GF-D8 (cell line): ENCODE measurements at places on chromosomes 11 and 22.

DNA sequence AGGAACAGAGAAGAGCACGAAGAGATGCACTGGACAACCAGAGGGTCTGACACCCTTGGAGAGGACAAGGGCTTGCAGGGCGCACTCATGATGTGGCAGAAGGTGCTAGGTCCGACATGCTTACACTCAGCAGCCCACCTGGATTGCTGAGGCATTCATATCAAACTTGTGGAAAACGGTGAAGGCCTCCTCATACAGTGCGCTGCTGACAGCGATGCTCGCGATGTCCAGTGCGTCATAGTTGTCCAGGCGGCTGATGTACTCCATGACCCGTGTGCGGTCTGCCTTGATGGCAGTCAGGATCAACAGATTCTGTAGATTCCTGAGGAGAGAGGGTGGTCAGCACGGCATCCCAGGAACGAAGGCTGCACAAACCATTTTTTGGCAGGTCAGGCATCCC, 31.7 kb upstream of the SLC25A1 start:
- DNase-seq = no peak

- DNase-seq = no peak
These were observed 43.9 kb downstream of the CCDC34 start for GRCh38 chr11:27319072-27319471.

GRCh38 chr11:41458154-41458553, 1.3 kb downstream of the LRRC4C start:
- DNase-seq = no peak

DNA sequence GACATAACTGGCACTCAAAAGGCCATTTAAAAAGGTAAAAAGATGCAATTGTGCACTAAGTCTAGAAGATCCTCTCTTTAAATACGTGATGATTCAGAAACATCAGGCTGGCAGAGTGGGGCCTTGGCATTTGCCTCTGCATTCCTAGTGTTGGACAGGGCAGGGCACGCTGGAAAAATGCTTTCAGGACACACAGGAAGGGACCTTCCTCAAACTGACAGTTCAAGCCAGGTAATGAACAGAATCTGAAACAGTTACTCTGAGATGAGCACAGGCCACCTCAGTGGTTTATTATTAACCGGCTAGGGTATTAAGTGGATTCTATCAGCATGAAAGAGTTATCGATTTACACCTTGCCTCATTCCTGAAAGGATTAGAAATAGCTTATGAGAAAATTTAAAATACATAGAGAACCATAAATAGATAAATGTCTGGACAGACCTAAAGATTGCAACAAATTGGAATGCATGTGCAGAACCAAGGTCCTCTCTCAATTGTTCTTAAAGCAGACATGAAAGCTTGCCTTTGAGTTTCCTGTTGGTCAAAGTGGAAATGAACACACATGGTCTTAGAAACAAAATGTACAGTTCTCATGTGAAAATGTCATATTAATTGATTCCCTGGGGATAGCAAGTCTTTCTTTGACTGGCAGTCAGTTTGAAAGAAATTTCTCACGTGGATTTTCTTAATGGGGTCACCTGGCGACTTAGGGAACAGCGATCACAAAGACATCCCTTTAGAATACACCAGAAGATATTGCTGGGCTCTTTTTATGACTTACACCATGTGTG, 21.5 kb upstream of the CSNK2A3 start:
- no peak for DNase-seq

DNA sequence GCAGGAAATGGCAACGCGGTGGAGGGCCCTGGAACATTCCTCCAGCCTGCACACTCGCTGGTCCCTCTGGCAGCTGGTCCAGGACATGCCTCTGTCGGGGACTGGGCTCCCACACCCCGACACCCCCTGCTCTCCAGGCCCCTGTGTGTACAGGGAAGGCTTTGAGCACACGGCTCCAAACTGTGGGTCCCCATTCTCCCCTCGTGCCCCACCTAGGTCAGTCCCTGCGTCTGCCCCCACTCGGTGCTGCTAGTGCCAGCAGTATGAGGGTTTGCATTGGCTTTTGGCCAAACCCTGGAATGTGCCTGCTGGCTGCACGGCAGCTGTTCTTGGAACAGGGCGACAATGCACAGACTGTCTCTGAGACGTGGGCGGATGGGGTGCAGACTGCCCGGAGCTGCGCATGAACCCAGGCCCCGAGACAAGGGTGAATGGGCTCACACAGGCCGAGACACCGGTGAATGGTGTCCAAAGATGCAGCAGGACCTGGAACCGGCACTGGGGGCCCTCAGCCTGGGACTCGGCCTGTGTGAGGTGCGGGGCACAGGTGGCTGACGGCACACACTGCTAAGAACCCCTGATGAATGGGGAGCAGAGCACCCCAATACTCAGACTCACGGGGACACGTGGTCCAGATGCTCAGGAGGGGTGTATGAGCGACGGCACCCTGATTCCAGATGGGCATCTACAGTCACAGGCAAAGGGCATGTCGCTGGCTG, 7.5 kb upstream of the SYT8 start:
- no peak for DNase-seq

- no peak for DNase-seq
These were observed 156.4 kb downstream of the SWAP70 start for GRCh38 chr11:9820260-9820659.

- DNase-seq = no peak
These were observed 96.2 kb upstream of the TEAD1 start for GRCh38 chr11:12577725-12578644.

DNA sequence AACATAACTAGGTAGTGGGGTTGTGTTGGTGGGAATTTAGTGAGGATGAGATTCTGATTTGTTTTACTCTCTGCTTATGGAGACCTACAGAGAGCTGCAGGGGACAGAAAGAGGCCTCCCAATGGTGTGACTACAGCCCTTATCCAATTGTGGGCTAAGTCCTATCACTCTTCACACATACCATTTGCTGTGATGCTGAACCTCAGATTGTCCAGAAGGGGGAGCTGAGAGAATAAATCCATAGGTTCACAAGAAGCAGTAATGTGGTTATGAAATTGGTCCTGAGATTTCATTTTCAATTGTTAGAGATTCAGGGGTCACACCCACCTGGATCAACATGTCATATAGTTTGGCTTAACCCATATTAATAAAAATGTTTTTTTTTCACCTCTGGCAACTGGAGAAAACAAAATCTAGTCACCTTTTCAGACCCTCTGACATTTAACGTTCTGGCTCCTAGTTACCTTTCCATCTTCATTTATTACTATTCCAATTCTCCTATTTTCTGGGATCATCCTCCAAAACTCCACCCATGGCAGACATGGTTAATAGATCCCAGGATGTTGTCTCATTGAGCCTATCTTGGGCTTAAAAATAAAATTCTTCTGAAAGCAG, 53.3 kb upstream of the PTPN5 start:
- DNase-seq = no peak

DNA sequence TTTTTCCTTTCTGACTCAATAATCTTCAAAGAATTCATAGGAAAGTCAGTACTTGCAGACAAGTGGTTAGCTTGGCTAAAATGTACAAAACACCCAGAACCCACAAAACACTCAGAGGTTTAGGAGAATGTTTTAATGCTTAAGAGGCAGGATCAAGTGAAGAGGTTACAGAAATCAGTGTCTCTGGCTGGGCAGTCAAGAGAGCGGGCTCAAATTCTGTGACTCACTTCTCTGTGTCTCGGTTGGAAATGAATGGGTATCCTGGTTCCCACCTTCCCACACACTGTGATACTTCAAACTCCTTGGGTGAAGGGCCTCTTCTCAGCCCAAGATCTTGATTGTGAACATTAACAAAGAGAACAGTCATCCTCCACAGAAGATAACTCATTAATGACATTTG, 3.8 kb downstream of the MPEG1 start:
- no peak for DNase-seq

GRCh38 chr11:96082002-96082899, 158.3 kb upstream of the MTMR2 start:
- no peak for DNase-seq

GRCh38 chr11:72762641-72763304, 10.6 kb upstream of the ARAP1 start:
- DNase-seq = no peak

GRCh38 chr11:37861671-37862070, 1263.6 kb upstream of the RAG2 start:
- DNase-seq = no peak

DNA sequence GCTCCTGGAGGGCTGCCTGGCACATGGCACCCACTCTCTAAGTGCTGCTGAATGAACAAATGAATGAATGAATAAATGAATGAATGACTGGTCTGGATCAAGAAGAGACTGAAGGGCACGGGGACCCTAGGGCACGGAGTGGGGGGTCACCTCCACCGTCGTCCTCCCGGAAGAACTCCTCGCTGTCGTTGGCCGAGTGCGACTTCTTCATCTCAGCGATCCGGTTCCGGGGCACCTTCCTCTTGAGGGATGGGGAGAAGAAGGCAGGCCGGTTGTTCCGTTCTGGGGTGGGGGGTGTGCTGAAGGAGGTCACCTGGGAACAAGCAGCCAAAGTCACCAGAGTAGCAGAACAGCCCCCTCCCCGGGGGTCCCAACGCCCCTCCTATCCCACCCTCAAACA, 36.0 kb downstream of the NUP50 start:
- DNase-seq = no peak

- no peak for DNase-seq
These were observed 74.7 kb downstream of the NARS2 start for GRCh38 chr11:78499971-78500370.

DNA sequence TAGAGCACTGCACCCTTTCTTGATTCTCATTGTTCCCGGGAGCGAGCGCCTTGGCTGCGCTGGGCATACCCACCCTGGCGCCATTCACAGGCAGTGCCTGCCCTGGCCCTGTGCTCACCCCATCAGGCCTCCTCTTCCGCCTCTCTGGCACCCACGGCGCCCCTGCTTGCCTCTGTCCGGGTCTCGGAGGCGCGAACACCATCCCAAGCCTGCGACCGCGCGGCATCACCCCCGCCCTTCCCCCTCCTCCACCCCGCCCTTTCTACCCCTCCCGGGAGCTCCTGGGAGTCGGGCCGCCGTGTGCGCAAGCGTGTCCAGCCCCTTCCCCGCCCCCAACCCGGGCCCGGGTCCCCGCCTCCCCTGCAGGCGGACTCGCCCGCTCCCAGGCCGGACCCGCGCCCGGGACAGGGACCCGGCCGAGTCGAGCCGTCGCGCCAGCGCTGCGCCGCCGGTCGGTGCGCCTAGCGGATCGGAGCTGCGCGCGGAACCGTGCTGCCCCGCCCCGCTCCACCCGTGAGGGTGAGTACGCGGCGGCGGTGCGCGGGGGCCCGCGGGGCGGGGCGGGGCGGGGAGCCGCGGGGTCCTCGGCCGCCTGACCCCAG, at the start of gene ST3GAL4:
Gene ST3GAL4 (plus strand): TSS at position 363 of the 602 bp plus-strand sequence. CDS start 50,470 bp downstream, outside the sequence.
- peak; percentile 95 for DNase-seq

GRCh38 chr22:45316796-45317526, 7.2 kb downstream of the FAM118A start:
- no peak for DNase-seq

GRCh38 chr11:96113193-96113681, 189.3 kb upstream of the MTMR2 start:
- no peak for DNase-seq

DNA sequence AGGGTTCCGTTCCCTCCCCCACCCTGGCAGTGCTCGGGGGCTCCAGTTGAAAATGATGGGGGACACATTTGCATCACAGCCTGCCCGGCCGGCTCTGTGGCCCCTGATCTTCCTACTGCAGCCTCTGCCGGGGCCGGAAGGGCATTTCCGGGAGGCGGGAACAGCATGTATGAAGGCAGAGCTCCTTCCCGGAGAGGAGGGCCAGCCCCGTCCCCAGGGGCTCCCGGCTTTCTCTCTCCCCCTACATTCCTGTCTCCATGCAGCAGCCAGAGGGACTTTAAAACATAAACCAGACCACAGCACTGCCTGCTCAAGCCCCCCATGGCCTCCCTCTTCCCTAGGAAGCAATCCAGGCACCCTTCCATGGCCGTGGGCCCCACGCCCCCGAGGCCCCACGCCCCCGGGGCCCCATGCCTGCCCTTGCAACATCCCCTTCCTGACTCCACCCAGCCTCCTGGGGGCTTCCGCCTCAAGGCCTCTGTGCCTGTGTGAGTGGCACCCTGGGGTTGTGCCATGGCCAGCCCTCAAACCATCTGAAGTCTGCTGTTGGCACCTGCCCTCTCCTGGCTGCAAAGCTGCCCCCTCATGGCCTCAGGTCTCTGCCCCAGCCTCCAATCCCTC, 73.1 kb downstream of the CDKN1C start:
- DNase-seq = peak; percentile 64

DNA sequence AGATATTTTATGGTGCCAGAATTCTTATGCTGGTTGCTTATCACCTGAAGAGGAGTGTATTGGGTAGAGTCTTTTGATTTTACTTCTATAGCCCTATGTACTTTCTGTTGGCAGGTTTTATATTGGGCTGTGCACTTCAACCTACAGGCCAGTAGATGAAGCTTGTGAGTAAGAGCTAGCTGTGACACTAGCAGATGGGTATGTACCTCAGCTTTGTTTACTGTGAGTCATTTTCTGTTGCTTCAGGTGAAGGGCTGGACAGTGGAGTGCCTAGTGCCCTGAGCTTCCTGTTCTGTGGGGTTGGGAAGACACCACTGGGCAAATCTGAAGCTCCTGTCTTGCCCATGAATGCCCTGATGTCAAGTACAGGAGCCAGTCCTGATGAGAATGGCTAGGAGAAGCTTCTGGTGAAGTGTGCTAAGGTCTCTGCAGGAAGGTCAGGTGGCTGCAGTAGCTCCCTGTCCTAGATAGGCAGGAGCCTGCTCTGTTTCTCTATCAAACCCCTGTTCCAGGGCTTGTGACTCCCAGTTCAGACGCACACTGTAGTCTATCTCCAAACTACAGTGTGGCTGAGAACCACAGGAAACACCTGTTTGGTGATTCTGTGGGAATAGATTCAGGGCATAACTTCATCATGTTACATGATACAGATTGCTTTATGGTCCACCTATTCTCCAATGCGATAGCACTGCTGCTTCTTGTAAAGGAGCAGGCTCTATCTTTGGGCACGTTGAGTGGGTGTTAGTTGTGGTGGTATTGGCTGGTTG, 755.7 kb downstream of the KCNA4 start:
- no peak for DNase-seq

GRCh38 chr11:30329150-30329940, 6.4 kb downstream of the ARL14EP start:
- DNase-seq = no peak

- no peak for DNase-seq
These were observed 93.4 kb downstream of the RASSF10 start for GRCh38 chr11:13102513-13102840.

DNA sequence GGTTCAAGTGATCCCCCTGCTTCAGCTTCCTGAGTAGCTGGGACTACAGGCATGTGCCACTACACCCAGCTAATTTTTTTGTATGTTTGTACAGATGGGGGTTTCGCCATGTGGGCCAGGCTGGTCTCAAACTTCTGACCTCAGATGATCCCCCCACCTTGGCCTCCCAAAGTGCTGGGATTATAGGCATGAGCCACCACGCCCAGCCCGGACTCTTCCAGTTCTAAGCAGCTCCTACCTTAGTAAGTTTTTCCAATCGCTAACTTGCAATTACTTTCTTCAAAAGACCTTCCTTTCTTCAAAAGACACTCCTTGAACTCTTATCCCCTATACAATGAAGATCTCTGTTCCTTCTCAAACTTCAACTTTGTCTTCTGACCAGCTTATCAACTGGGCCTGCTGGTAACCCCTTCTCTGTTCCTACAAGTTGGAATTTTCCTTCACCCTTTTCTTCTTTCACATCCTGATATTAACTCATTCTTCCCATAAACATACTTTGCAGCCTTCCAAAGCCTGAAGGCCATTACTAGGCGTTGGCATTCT, 25.8 kb downstream of the RBFOX2 start:
- DNase-seq = no peak

GRCh38 chr11:23884341-23884740, 612.5 kb upstream of the LUZP2 start:
- DNase-seq = no peak

- DNase-seq = no peak
These were observed 180.0 kb downstream of the MAML2 start for GRCh38 chr11:96162816-96163499.

GRCh38 chr11:10909141-10909883, 51.5 kb upstream of the ZBED5 start:
- no peak for DNase-seq
